ENCODE measurements at places on chromosomes 1 and 21.

DNA sequence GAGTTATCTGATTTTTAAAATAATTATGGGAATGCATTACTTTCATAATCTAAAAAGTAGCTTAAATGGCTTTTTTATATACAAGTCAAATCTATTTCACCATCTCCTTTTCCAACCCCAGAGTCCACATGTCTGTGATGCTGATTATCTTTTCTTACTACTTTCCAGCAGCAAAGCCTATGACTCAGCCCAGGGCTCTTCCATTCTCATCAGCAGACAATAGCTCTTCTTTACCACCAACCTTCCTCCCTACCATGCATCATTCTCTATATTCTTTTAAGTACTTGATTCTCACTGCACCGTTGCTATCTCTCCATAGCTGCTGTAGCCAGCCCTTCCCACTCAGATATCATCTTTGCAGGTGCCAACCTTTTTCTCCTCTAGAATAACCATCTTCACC is 61.3 kb downstream of the OVGP1 start:
- peak; percentile 20 for DNase-seq

DNA sequence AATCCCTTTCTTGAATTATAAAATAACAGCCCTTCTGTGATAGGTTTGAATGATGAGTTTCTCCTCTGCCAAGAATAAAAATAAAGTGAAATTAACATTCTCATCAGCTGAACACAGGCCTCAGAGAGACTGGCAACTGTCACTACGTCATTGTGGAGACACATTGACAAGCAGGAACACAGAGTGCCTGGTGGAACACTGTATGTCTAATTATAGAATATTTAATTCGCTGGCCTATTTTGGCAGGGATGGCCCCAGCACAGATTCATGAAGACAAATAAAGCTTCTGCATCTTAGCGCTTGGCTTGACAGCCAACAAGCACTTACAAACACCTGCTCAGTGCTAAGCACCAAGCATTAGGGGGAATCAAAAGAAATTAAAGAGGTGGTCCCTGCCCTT is 52.0 kb upstream of the SMYD2 start:
- no peak for DNase-seq

DNA sequence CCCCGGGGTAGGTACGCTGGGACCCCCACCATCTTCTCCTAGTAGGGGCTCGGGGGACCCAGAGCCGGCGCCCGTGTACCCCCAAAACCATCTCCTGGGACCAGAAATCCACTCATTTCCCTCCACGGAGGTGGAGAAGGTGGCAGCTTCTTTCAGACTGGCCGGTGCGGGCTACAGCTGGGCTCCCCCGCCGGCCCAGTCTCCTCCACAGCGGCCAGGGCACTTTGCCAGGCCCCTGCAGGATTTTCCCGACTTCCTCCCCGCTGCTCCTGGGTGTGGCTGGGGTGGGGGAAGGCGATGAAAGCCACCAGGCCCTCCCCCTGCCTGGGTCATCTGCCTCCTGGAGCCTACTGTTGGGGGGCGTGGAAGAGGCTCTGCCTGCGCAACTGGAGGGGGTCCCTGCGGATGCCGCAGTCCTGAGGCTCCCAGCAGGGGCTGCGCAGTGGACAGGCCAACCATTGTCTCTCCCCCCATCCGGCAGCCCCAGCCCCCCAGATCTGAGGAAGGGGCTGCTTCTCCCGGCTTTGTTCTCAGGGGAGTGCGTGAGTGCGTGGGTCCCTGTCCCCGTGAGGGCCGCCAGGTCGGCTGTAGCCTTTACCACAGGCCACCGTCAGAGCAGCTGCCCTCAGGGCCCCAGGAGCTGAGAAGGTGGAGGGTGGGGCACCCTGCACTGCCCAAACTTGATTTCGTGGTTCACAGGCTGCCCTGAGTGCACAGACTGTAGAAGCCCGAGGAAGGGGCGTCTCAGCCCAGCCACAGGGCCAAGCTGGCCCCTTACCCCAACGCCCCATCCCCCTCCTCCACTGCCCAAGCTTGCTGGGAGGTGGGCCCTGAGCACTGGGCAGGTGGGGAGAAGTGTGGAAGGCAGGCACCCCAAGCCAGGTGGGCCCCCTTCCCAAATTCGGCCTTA is 1.3 kb downstream of the AGRN start:
- DNase-seq: peak; percentile 87

DNA sequence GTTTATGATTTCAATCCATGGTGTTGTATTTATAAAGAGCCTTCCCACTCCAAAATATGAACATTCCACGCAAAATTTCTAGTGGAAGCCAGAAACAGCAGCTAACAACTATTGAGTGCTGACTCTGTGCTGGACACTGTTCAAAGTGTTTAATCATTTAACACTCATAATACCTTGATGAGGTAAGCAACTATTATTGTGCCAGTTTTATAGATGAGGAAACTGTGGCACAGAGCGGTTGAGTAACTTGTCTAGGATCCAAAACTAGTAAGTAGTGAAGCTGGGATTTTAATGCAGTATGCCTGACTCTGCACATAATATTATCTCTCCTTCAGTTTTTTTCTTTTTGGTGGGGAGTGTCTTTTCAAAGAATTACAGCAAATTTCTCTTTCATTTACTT is 228.3 kb downstream of the SLC35F3 start:
- DNase-seq: no peak

DNA sequence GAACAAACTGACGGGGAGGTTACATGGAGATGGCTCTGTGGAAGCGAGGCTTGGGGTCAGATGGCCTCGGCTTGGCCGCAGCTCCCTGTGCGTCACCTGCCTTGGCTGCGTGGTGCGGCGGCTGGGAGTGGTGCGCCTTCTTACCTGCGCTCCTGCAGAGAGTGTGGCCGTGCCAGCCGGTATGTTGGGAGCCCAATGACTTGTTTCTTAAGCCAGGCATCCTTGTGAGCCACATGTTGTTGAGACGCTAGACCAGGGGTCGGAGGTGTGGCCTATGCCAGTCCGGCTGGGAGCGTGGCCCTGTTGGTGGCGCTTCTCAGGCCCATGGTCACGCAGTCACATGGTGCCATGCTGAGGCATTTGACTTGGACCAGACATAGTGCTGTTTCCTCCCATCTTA is 10.5 kb downstream of the SLX9 start:
- DNase-seq: no peak

GRCh38 chr21:45082736-45083135 is 8.4 kb downstream of the ADARB1 start:
- no peak for DNase-seq

GRCh38 chr1:186930238-186930637 is 101.5 kb downstream of the PLA2G4A start:
- DNase-seq: peak; percentile 9

GRCh38 chr1:4084048-4084431 is 184.0 kb upstream of the C1orf174 start:
- no peak for DNase-seq

- DNase-seq: no peak
Observed at GRCh38 chr1:213670692-213671023, 317.1 kb upstream of the PROX1 start.

All from GM03348 (cell line).